ENCODE measurements at places on chromosomes 7 and 10. TPM values are rescaled to one million over a fixed set of nuclear protein-coding genes. Genes with fewer than 3 reads are reported as not detected.

Gene PPP1R3C
- total RNA-seq = 94.6 TPM

Gene METTL27
- 1.3 TPM for total RNA-seq

- no peak for DNase-seq
These were observed 50.5 kb upstream of the HBP1 start for GRCh38 chr7:107118109-107118900.

DNA sequence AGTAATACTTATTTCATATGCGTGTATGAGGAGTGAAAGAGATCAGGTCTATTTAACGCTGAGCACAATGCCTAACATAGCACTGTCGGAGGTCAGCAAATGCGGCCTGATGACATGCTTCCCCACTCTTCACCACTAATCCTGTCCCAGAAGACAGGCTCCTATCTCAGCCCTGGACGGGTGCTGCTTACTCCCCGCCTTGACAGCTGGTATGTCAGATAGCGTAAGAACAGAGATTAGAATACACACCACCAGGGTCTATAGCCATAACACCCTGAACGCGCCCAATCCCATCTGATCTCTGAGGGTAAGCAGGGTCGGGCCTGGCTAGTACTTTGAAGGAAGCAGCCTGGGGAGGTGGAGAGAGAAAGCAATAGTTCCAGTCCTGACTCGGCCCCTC lies 32.3 kb upstream of the TM9SF3 start:
- no peak for DNase-seq

GRCh38 chr7:115637128-115637527 lies 393.4 kb downstream of the TFEC start:
- no peak for DNase-seq

DNA sequence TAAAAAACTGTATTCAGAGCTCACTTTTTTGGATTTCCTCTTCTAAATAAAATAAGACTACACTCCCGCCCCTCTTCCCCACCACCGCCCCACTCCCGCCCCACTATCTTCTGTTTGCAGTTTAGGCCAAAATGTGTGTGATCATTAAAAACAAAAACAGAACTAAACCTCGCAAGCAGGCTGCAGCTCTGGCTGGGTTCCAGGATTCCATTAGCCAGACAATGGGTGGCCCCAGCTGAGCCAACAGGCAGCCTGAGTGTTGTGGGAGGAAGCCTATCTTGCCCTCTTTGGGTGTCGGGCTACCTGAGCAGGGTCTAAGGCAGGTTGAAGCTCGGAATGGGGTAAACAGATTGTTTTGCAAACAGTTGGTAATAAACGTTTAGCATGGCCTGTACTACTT lies 41.7 kb downstream of the ARL4A start:
- peak; percentile 81 for DNase-seq
